OCI-M1 (cell line): ENCODE measurements at places on chromosomes 2 and 18.
A peak's percentile ranks its signal among the peaks of the same experiment; 100 is the strongest.

DNA sequence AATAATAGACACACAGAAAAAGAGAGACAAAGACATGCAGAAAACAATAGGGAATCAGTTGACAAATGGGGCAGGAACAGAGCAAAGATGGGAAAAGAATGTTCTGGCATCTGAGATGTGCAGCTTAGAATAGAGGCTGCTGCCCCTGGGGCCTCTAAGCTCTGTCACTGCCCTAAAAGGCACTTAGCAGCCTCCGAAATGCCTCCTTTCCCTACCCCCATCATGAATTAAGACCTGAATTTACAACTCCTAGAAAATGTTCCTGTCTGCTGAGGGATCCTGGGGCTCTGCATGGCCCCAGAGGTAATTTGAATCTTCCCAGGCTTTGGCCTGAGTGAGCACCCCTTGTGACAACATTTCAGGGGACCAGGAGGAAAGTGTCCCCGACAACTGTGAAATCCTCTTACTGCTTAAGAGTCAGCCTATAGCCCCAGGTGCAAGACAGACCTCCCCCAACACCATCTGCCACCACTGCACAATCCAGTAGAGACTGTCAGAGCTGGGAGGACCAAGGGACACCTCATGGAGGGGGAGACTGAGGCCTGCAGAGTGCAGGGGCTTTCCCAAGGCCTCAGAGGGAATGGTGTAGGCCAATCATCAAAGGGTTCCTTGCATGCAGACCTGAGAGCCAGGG, 24.8 kb downstream of the MRPL35 start:
- no peak for DNase-seq

- DNase-seq = no peak
Observed at GRCh38 chr2:176423819-176424218, 154.6 kb downstream of the MTX2 start.

GRCh38 chr2:222203041-222203440, 95.8 kb downstream of the PAX3 start:
- no peak for DNase-seq

DNA sequence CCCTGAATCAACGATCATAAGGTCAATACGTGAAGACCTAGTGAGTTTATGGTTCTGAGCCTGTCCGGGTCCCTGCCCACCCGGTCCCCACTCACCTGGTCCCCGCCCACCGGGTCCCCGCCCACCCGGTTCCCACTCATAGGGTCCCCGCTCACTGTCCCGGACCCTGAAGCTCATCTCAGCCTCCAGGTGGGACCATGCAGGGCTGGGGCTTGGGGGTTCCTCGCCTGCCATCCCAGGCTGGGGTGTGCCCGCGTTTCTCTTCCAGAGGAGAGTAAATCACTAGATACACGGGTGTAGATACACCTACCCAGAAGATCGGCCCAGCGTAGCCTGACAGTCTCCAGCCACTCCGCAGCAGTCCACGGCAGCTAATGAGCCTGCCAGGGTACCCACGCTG, 131.5 kb downstream of the MBP start:
- DNase-seq = no peak

- DNase-seq = no peak
Observed at GRCh38 chr18:30096796-30097195, 945.7 kb downstream of the DSC3 start.

DNA sequence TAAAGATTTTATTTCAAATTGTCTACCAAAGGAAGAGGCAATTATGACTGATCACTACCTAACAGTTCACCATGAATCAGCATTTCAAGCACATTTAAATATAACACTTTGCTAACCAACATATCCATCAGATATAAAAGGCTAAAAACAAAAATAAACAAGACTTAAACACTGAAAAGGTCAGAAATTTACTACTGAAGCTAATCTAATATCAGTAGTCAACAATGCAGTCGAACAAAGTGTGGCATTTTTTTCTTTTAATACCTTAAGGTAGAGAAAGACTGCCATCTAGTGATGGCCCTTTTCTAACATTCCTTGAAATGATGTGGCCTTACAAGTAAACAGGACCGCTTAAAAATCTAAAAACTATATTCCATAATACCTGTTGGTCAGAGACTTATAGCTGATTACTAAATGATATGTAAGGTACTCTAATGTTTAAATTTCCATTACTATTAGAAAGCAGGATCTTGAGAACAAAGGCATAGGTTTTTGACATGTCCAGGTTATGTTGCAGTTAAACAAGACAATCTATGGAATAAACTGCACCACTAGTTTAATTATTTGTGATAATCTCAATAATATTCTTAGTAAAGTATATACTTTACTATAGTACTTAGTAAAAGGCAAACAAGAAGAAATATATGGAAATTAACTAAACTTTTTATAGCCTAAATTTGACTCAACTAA, 80.0 kb downstream of the EXOC6B start:
- DNase-seq = peak; percentile 69

GRCh38 chr2:222774941-222775340, 85.9 kb upstream of the ACSL3 start:
- DNase-seq = no peak

DNA sequence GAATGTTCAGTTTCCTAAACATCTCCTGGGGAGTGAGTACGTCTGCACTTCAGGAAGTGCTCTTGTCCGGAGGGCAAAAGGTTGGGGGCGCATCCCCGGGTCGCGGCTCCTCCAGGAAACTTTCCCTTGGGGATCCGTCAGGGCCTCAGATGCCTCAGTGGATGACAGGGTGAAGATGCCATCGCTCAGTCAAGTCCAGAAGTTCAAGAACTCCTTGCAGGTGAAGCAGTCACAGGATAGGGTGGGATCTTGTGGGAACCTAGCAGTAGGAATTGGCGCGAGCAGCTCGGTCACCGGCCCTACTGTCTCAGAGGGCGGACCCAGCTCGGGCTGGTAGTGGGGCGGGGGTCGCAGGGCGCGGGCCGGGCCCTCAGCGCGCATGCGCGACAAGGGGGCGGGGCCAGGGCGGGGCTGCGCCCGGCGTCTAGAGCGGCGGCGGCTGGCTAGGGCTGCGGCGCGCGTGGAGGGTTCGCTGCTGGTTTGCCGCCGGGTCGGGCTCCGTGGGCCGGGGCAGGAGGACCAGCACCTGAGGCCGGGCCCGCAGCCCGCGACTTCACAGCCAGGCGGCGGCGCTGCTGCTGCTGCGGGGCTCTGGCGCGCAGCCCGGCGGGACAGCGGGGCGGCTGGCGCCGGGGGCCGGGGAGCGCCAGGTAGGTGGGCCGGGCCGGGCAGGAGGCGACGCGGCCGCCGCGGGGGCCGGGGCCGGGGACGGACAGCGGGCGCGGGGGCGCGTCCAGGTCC, at the start of gene INPP4A:
TSS of gene INPP4A (plus strand) at position 423 of the 741 bp plus-strand sequence. CDS start 75,191 bp downstream, outside the sequence.
- peak; percentile 87 for DNase-seq

- DNase-seq = no peak
Observed at GRCh38 chr2:43174368-43174916, 52.0 kb downstream of the ZFP36L2 start.

GRCh38 chr18:5284808-5285207, 10.7 kb downstream of the ZBTB14 start:
- no peak for DNase-seq

GRCh38 chr2:223648755-223649154, 46.6 kb upstream of the SCG2 start:
- DNase-seq = no peak

- DNase-seq = peak; percentile 20
Observed at GRCh38 chr2:191114403-191114886, 36.3 kb downstream of the STAT4 start.
